ENCODE measurements at places on chromosomes 4 and X.

DNA sequence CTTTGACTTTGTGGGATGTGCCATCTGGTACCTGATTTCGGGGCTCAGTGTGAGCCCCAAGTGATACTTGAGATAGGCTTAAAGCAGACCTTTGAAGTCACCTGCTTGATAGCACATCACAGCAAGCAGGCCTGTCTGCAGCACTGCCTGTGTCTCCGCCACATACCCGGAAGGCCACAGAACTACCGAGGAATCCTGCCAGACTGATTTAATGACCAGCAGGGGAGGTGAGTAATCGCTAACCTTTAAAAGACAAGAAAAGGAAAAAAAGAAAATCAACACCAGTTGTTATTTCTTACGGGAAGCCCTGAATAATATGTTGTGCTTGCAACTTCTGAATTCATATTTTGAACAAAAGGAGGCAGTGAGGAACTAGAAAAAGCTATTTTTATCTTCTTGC, 6.8 kb downstream of the PTCHD1 start:
- no peak for DNase-seq

- DNase-seq, result no peak
These were observed 8.9 kb downstream of the ZIC3 start for GRCh38 chrX:137574784-137575293.

GRCh38 chrX:150446995-150447394, 83.9 kb downstream of the MAMLD1 start:
- DNase-seq, result no peak

DNA sequence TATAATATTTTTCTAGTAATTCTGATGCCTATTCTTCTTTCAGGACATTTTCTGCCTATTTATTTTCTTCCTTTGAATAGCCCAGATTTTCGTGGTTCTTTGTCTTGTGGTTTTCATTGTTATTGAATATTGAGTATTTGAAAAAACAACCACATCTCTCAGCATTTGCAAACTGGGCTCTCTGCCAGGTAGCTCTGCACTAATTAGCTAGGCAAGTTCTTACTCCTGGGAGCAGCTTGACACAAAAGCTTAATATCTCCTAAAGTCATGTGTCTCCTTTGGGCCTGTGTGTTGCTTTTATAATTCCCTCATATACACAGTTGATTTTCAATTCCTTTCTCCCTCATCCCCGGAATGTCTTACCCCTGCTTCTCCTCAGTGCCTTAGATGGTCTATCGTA, 413.5 kb upstream of the GRIA3 start:
- no peak for DNase-seq

- DNase-seq, result no peak
These were observed 45.0 kb downstream of the TET2 start for GRCh38 chr4:105191621-105192210.

GRCh38 chrX:68440940-68441339, 7.6 kb upstream of the OPHN1 start:
- DNase-seq, result no peak

DNA sequence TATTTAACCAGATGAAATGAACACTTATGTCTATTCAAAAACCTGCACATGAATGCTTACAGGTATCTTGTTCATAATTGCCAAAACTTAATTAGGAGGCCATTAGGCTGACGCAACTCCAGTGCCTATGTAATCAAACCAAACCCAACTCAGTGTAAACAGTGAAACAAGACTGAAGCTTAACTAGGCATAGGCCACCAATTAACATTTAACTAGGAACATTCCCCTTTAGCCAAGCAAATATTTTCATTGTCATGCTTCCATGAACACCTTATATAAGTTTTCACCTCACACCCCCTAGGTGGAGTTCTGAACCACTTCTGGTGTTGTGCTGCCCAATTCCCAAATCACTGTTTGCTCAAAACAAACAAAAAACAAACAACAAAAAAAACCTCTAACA, 686.0 kb downstream of the STPG2 start:
- DNase-seq, result no peak

DNA sequence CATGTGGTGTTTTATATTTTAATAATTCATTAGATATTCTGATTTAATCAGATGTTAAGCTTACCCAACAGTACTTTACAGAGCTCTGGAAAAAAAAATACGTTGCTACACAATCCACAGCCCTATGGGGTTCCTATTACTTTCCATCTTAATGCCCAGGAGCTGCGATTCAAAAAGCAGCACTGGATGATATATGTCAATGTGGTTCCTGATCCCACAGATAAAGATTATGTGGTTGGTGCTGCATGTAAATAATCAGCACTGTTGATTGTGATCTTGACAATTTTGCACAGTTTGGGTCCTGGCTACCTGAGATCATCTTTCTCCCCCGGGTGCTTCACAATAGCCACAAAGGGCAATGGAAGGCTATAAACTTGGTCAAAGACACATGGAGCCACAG, 72.7 kb upstream of the DCLK2 start:
- DNase-seq, result no peak

GRCh38 chrX:10050481-10050880, 83.3 kb downstream of the CLDN34 start:
- no peak for DNase-seq

GRCh38 chr4:43242606-43243005, 350.1 kb downstream of the GRXCR1 start:
- no peak for DNase-seq

- no peak for DNase-seq
These were observed 26.8 kb upstream of the SOD3 start for GRCh38 chr4:24768604-24769003.

GRCh38 chrX:154409222-154409871, at the start of gene DNASE1L1:
DNASE1L1 (minus strand) TSS chrX:154409254; CDS start chrX:154405568, 3,686 bp downstream.
- no peak for DNase-seq

All from activated CD4-positive, CD25-positive, alpha-beta regulatory T cell (primary cell).